ENCODE measurements at places on chromosomes 12 and 14. TPM values are rescaled to one million over a fixed set of nuclear protein-coding genes. Genes with fewer than 3 reads are reported as not detected.

- DNase-seq = no peak
These were observed 248.5 kb upstream of the FBXO33 start for GRCh38 chr14:39680777-39681176.

The P2RX7 gene
- 13.5 TPM for total RNA-seq

The ITGA7 gene
- total RNA-seq = 19.4 TPM

GRCh38 chr12:49346659-49347310 is at the start of gene DNAJC22:
DNAJC22 (plus strand) TSS chr12:49346888; CDS start chr12:49348873, 1,985 bp downstream.
- no peak for DNase-seq

The FZD10 gene
- 0.11 TPM for total RNA-seq

DNA sequence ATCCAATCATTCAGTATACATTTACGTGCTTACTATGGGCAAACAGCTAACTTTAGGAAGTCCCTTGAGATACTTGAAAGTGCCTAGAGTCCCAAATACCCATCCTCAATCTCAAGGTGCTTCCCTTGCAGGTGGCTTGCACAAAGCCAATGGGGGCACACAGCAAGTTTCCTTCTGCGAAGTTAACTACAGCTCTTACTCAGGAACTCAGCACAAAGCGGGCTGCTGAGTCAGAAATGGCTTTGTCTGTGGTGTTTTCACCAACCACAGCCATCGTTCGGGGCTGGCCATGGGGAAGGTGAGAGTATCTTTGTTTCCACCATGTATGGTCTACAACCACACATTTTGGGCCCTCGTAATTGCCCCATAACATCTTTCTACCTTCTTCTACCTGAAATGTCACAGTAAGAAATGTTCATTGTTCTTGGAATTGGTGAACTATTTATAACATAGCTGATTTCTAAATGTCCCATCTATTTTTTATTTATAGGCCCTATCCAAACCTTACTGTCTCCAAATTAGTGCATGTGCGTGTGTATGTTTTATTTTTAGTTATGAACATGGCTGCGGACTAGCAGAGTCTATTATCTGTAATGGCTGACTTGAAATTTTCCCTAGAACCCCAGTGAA is 13.9 kb downstream of the MFAP5 start:
- DNase-seq = no peak

The LPCAT3 gene
- total RNA-seq = 28.5 TPM

The OASL gene
- total RNA-seq = 0.56 TPM

The FITM1 gene
- total RNA-seq = 14.5 TPM

DNA sequence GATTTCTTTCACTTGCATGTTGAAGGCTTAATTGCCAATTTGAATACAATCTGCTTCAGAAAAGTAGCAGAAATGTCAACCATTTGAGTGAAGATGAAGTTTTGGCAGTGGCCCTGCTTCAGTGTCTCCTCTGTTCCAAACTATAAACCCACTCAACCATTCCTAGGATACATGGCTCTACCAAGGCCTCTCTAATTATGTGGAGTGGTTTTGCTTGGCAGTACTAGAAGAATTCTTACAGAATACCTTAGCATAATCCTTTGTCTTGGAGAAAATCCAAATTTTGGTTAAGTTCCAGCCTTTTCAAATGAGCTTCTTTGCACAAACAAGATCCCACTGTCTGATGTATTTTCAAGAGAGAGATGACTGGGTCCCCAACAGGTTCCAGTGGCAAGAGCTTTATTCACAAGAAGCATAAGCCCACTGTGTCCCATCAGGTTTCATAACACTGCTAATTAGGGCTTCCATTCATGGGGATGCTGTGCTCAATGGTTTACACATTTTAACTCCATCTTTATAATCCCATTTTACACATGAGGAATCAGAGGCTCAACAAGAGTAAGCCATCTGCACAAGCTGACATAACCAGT is 234.5 kb downstream of the IPO8 start:
- no peak for DNase-seq

DNA sequence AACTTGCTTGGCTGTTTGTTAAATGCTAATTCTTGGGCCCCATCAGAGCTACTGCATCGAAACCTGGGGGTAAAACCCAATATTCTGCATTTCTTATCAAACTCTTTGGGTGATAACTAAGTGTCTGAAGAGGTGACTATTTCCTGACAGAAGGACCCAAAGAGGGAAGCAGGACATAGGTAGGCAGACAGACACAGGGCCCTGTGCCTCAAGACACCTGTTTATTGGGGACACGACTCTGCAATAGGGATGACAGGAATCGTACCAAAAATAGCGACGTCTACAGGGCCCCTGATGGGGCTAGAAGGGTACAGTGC is 8.6 kb downstream of the ZNF219 start:
- DNase-seq = no peak

The TSPAN11 gene
- 1.4 TPM for total RNA-seq

The CISTR gene
- total RNA-seq = not detected

- DNase-seq = no peak
These were observed 28.8 kb downstream of the FERMT2 start for GRCh38 chr14:52922059-52922458.

DNA sequence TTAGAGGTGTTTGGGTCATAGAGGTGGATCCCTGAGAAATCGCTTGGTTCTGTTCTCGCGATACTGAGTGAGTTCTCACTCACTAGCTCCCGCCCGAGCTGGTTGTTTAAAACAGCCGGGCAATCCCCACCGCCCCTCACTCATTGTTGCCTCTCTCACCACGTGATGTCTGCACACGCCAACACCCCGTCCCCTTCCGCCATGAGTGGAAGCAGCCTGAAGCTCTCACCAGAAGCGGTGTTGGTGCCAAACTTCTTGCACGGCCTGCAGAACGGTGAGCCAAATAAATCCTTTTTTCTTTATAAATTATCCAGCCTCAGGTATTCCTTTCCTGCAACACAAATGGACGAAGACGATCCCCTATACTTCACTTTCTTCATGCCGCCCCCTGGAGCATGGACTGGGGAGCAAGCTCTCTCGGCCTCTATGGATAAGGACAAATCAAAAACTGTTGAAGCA is 45.4 kb upstream of the CCND2 start:
- DNase-seq = no peak

DNA sequence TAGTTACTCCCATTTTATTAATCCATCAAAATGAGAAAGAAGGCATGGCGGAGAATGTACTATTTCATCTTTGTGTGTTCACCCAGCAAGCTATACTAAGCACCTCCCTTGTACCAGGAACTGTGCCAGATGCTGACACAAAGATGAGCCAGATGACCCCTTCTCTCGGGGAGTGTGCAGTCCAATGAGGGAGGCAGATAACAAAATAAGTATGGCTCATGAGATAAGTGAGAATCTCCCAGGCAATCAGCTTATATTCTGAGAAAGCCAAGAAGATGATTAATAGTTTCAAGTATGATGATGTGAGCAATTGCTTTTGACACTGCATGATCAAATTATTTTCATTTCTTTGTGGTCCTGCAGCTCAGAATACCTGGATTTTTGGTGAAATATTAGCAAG is 1.3 kb upstream of the TMEM233 start:
- DNase-seq = no peak

GRCh38 chr12:52587563-52587962 is 13.7 kb downstream of the KRT72 start:
- no peak for DNase-seq

DNA sequence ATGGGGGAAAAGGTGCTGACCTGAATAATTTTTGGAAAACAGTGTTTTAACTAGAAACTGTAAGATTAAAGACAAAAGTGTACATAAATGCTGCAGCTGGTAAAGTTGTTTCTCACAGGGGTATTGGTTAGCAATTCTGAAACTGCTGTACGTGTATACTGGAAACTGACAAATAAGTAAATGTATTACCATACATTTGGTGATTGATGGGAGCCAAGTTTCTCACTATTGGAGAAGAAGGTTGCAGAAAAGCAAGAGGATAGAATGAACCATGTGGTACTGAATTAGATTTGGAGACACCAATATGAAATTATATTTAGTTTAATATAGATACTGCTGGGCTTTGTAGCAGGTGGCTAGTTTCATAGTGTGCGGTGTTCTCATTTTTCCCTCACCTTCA is 19.6 kb upstream of the FBXO33 start:
- no peak for DNase-seq

- DNase-seq = no peak
These were observed 453.9 kb downstream of the FUT8 start for GRCh38 chr14:65866448-65866847.

GRCh38 chr14:89332031-89332430 is 85.0 kb downstream of the FOXN3 start:
- DNase-seq = no peak

DNA sequence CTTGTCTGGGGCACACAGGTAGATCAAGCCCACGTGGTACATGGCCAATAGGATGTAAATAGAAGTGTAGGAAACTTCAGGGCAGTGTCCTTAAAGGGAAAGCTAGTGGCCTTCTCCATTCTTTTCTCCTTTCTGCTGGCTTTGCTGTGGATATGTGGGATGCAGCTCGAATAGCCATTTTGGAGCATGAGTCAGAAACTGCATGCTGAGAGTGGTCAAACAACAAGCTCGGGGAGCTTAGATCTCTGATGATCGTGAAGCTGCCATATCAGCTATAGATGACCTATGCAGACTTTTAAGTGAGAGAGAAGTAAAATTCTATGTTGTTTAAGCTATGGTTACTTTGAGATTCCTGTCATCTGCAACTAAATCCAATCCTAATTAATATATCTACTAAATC is 241.3 kb upstream of the DAAM1 start:
- DNase-seq = no peak

The ARHGEF25 gene
- 5.4 TPM for total RNA-seq

GRCh38 chr14:20328705-20329104 is 4.4 kb downstream of the CCNB1IP1 start:
- DNase-seq = no peak

GRCh38 chr12:64137117-64137516 is 85.0 kb downstream of the KICS2 start:
- DNase-seq = no peak

GRCh38 chr12:76545486-76545885 is 14.1 kb downstream of the OSBPL8 start:
- no peak for DNase-seq
